Osteoblast (primary cell): ENCODE measurements at places on chromosomes 12 and 14.
A peak's percentile ranks its signal among the peaks of the same experiment; 100 is the strongest.

- DNase-seq, result peak; percentile 66
These were observed 482 bp downstream of the WDHD1 start for GRCh38 chr14:55026441-55026792.

DNA sequence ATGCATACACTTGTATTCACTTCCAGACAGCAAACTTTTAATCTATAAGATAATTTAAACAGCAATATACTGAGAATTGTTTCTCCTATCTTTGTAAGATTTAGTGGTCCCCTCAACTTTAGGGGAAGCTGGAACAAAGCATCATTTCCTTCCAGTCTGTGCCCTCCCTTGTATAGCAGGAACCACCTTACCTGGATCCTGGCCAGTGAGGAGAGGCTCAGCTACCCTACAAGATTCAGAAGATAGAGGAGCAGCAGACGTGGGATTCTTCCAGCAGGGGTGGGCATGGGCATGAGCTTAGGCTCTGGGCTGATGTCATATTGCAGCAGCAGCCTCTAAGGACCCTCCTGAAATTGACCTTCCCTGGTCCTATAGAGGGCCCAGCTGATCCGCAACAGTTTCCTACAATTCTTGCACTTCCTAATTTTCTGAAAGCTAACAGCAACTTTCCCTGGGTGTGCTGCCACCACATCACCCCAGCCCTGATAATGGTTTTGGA, 21.3 kb downstream of the MOK start:
- DNase-seq, result no peak

- no peak for DNase-seq
These were observed 57.8 kb downstream of the GTF2A1 start for GRCh38 chr14:81162941-81163340.

- no peak for DNase-seq
These were observed 86.3 kb downstream of the SEC23A start for GRCh38 chr14:39016733-39017095.

DNA sequence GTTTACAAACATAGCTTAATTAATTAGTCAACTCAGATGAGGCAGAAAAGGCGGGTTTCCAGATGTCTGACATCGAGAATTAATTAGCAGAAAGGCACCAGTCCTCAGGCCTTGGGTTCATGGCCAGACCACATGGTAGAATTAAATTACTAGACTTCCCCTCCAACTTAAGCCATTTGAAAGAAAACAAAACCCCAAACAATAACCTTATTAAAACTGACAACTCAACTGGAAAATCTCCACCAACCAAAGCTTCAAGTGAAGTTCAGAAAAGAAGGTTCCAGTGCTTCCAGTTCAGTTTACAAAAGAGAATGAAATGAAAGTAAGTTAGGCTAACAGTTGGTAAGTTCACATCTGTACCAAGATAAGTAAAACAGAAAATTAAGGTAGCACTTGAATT, 349.5 kb downstream of the GRIN2B start:
- no peak for DNase-seq

- no peak for DNase-seq
These were observed 7.0 kb downstream of the CSRNP2 start for GRCh38 chr12:51076236-51076930.

GRCh38 chr12:48183876-48184548, 568 bp downstream of the CCDC184 start:
- no peak for DNase-seq

- no peak for DNase-seq
These were observed 17.1 kb upstream of the RCOR1 start for GRCh38 chr14:102575160-102575845.

DNA sequence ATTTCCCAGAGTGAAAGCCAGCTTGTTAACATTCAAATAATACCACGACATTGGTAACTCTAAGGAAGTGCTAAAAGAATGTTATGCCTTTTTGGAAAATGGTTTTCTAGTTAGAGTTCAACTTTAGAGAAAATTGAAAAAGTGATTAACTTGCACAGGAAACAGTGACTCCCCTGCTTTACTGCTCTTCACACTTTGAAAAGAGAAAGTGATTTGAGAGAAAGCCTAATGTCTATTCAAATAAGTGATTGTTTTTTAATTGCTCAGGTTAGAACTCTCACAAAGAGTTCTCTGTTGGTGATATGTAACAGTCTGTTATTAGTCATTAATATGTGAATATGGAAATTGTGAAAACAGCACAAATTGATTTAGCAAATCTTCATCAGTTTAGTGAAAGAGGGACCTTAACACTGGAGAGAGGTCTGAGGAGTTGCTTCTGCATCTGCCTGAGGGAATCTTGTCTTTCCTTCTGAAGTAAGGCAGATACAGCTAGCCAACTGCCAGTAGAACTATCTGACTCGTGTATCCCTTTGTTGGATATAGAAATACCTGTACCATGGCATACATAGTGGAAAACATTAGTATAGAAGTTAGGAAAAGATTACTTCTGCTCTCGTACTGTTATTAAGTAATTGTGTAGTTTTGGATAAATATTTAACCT, 25.5 kb downstream of the ATF7IP start:
- no peak for DNase-seq

- peak; percentile 71 for DNase-seq
These were observed 75.9 kb downstream of the TMEM121 start for GRCh38 chr14:105602243-105602750.

DNA sequence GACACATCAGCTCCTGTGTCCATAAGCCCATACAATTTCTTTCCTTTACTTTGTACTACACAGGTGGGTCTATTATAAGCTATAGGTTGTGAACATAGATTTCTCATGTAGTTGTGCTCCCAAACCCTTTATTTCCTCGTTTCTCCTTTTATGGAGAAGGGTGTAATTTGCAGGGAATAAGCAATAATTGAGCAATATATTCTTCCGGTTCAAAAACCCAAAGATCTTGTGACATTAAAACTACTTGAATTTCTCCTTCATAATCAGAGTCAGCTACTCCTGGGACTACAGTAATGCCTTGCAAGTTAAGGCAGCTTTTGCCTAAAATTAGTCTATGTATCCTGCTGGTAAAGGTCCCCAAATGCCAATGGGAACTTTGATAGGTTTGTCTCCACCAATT, 19.1 kb upstream of the MAPKAPK5 start:
- no peak for DNase-seq

- peak; percentile 92 for DNase-seq
These were observed at the start of gene GPR68 for GRCh38 chr14:91244501-91244901. Gene GPR68, minus strand, starts transcription at chr14:91244704. Its CDS starts 9,654 bp downstream, at chr14:91235050.

DNA sequence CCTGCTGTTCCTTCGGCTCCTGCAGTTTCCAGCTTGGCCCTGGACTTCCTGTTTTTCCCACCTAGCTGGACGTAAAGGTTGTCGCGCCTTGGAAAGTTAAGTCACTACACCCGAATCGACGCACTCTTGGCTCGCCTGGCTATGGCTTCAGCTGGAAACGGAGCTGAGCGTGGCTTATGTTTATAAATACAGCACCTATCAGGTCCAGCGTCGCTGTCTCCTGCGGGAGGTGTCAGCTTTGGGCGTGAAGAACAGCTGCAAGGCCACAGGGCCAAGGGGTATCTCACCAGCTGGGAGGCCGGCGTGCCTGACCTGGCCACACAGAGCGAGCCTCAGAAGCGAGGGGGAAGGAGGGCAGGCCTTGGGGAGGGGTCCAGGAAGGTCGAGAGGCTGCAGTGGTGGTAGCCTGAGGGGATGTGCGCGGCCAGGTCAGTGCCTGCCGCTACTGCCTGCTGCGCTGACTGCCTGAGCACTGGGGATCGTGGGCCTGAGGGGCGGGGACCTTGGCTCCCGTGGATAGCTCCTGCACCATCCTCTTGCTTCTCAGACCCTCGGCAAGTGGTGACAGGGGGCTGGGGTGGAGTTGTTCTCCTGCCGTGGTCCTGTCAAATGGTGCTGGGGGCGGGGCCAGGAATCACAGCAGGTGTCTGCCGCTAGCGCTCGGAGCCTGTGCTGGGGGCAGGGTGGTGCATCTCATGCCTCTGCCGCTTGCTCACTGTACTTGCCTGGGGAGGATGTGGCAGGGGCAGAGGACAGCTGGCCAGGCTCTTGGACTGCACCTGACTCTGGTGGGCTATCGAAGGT, 12.5 kb downstream of the PACS2 start:
- DNase-seq, result peak; percentile 76

- DNase-seq, result no peak
These were observed 853.7 kb downstream of the GALC start for GRCh38 chr14:87139299-87139698.
